ENCODE measurements at places on chromosomes 5 and 9.

DNA sequence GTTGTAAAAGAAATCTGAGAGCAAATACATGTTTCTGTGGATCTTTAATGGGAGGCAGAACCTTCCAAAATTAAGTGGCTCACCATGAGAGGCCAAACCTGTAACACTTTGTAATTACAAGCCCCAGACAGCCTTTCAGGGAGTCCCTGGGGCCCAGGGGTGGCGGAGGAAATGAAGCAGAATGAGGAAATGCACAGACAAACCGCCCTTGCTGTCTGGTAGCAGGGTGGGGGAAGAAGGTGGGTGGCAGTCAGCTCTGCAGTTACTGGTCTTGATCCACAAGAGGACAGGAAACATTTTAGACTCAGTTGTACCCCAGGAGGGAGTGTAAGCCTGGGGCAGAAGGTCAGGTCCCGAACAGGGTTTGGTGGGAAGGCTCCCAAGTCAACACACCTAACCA lies 6.5 kb downstream of the ARL14EPL start:
- no peak for DNase-seq

DNA sequence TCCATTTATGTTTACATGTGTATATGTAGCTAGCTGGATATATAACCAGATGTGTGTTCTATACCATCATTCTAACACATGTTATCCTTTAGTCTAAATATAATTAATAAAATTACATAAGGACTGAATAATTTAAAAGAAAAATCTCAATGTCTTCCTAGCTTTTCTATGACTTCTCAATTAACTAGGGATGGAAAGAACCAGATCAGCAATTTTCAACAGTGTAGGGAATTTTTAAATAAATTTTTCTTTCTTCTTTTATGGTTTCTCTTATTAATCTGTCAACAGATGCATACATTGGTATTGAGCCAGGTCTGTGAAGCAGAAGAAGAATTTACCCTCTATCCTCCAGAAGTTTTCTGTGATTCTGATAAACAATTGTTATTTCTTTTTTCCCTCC lies 2180.4 kb upstream of the C9orf72 start:
- no peak for DNase-seq

DNA sequence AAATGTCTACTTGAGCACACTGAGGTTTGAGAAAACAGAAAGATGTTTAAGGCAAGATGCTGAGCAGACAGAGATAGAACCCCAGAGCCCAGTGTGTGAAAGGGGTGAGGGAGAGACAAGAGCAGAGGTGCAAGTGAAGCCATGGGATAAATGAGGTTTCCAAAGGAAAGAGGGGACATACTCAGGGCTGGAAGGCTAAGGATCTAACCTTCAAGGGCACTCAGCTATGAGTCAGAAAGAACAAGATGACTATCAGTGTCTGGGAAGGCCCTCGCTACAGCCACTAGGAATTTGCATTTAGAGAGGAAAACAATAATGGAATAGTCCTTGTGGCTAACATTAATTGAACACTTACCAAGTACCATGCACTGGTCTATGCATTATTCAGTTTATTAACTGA lies 113.7 kb downstream of the HTR4 start:
- no peak for DNase-seq

GRCh38 chr9:98625728-98626127 lies 83.0 kb downstream of the GABBR2 start:
- no peak for DNase-seq

GRCh38 chr5:127451096-127451495 lies 66.3 kb upstream of the PRRC1 start:
- no peak for DNase-seq

GRCh38 chr9:19378164-19378563 lies 1.9 kb downstream of the RPS6 start:
- DNase-seq, result no peak

DNA sequence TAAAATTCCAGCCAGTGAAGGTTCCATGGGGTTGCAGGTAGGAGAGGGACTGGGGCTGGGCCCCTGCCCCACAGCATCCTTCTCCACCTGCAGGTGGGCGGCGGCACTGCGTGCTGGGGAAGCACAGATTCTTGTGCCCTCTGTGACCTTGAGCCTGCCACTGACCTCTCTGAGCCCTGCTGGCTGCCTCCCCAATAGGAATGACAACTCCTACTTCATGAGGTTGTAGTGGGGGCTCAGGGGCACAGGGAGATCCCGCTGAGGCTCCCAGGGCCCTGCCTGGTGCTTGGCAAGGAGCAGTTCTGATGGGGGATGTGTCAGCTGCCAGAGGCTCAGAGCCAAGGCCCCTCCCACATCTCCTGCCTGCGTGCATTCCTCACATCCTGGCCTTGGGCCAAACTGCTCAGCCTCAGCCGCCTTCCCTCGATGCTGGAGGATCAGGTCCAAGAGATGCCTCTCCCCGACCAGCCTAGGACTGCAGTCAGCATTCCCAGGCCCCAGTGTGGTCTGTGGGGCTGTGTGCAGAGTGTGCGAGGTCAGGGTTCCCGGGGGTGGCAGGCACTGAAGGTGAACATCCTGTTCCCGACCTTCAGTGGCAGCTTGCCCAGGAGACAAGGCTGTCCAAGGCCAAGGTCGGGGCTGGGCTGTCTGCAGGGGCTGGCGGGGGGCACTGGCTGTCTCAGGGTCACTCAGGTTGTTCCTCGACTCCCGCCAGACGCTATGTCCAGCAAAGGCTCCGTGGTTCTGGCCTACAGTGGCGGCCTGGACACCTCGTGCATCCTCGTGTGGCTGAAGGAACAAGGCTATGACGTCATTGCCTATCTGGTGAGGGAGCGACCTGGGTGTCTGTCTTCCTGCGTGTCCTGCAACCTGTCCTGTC lies 7.0 kb downstream of the ASS1 start:
- peak; percentile 82 for DNase-seq

GRCh38 chr9:19663570-19663969 lies 125.3 kb downstream of the SLC24A2 start:
- no peak for DNase-seq

DNA sequence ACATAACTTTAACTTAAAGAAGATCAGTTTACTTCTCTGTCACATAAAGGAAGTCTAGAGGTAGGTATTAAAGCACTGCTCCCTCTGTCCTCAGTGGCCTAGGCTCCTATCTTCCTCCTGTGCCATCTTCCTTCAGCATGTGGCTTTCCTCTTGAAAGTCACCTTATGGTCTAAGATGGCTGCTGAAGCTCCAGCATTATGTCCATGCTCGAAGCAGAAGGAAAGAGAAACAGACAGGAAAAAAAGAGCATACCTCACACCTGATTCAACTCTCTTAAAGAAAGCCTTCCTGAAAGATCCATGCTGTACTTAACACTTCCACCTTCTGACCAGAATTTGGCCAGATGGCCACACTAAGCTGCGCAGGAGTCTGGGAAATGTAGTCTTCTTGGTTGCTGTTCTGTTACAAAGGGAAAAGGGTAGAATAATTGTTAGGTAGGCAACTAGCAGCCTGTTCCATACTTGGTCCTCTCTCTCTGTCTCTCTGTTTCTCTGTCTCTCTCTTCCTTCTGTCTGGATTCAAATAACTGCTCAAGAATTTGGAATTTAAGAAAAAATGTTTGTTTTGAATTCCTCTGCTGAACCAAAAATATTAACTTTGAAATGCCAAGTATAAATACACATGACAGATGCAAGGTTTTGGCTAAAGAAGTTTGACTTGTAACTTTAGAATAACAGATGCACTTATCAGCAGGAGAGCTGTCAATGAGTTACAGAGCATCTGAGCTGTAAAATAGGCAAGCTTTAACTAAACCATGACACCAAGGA lies 16.0 kb downstream of the TMEM174 start:
- DNase-seq, result no peak

DNA sequence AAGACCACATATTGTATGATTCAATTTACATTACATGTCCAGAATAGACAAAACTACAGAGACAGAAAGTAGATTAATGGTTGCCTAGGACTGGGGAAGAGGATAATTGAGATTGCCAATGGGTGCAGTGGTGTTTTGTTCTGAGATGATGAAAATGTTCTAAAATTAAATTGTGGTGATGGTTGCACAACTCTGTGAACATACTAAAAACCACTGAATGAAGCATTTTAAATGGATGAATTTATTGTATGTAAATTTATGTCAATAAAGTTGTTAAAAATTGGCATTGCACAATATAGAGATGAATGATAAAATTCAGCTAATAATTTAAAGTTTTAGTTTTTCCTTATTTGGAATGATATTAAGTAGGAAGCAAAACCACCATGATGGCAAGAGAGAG lies 109.5 kb upstream of the NR4A3 start:
- no peak for DNase-seq

GRCh38 chr5:15446552-15446951 lies 53.4 kb upstream of the FBXL7 start:
- DNase-seq, result no peak

GRCh38 chr5:124865066-124865465 lies 118.6 kb upstream of the ZNF608 start:
- DNase-seq, result no peak

DNA sequence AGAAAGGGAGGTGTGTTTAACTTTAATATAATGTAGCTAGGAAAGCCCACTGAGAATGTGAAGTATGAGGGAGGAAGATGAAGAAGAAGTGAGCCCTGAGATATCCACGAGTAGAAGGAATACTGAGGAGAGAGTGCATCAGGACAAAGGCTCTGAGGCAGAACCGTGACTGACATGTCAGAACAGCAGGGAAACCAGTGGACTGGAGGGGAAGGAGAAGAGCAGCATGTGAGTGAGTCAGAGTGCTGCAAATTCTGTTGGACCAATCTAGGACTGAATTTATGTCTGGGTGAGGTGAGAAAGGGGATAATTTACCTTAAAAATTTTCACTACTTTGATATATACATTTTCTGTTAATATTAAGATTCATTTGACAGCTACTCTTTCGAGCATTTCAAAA lies 110.3 kb downstream of the ST8SIA4 start:
- no peak for DNase-seq

DNA sequence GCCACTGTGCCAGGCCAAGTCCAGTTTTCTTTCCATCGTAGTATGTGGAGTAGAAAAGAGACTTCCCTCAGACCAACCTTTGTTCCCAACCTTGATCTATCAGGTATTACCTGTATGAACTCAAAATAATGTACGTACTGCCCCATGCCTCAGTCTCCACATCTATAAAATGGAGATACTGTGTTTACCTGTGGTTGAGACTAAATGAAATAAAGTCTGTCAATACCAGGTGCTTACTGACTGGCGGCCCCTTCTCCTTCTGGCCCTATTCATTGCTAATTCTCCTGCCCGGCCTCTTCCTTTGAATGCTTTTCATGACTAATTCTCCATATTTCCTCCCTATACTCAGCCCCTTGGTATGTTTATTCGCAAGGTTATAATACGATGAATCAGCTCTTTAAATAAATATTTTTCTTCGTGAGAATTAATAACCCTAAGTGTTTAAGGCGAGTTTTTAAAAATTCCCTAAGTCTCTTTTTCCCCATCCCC lies 89.6 kb upstream of the BASP1 start:
- no peak for DNase-seq

DNA sequence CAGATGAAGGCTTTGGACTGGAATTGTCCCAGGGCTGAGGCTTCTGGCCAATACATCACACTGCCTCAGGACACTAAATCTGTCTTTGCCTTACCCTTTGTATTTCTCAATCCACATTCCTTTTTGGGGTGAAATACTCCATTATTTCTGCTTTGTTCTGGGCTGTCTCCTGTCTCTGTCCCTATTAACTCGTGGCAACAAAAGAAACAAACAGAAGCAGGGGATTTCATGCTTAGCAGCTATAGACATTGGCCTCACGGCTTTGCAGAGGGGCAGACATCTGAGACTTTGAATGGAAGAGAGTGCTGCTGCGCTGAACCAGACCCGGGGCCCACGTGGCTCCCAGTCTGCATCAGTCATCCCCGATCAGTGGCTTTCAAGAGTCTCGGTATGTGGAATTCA lies 129.7 kb downstream of the ARL15 start:
- DNase-seq, result no peak

DNA sequence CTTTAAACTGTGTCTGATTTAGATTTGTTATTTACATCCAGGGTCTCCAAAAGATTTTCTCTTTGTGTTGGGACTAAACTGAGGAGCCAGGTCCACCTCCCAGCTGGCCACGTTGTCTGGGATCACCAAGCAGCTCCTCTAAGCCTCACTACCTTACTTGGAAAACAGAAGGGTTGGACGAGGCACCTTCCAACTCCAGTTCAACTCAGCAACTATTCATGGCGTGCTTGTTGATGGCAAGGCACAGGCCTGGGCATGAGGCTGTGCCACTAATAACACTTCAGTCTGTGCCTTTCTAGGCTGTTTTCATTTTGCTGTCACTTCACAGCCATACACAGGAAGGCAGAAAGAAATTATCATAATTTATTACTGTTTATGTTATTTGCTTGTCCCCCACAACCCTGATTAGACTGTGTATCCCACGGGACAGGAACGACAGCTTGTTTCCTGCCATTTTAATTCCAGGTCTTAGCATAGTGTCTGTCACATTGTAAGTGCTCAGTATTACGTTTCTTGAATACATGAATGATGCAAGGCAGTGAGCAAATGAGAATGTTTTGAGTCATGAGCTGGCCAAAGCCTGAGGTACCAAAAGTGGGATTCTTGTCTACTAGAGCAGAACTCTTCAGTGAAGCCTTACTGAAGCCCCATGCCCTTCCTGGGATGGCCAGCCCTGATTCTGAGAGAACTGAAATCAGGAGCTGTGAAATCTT lies 125.8 kb downstream of the GALNT10 start:
- no peak for DNase-seq

Measured in HEK293T (cell line).